Stimulated activated CD4-positive, alpha-beta T cell treated with anti-CD3 and anti-CD28 coated beads, Interleukin-12 subunit alpha, Interleukin-12 subunit beta, amount 100 ng/mL, for 4 hours (primary cell): ENCODE measurements at places on chromosomes 11 and 22.

DNA sequence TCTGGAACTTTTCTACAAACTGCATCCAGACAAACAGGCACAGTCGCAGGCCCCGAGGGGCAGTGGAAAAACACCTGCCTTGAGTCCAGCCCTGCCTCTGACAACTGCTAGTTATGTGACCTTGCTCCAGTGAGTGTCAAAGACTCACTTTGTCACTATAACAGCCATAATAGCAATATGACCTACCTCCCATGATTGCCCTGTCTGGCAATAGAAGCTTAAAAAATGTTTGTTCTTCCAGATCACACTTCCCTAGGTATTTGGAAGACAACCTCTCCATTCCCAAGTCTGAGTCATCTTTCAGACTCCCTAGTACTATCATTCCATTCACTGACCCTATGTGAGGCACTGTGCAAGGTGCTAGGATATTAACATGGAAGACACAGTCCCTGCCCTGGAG, 74.5 kb downstream of the RPL27A start:
- no peak for DNase-seq

- DNase-seq = no peak
These were observed 2.5 kb downstream of the CHORDC1 start for GRCh38 chr11:90220391-90220790.

GRCh38 chr22:18060646-18061620, 16.9 kb upstream of the PEX26 start:
- DNase-seq = no peak

DNA sequence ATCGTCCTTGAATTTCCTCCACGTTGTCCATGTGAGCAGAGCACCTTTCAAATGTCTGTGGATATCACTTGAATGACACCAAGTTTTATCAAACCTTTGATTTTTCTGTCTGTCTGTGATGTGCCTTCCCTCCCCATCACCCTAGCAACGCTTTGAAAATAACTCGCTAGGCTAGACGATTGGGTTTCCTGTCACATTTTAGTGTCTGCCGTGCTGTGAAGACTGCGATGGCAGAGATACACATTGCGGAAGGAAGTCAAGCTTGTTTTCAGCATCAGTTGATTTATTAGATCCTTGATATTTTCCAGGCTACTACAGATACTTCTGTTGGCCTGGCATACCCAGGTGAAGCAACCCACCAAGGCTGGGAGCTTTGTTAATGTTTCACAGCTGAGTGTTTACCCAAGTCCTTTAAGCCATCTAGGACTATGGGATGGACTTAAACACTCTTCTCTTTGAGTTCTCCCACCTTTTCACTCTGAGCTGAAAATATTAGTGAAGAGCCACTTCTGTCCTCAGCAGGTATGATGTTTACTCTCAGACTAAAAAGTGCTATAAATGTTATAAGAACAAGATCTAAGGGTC, 93.6 kb upstream of the CD44 start:
- DNase-seq = no peak

DNA sequence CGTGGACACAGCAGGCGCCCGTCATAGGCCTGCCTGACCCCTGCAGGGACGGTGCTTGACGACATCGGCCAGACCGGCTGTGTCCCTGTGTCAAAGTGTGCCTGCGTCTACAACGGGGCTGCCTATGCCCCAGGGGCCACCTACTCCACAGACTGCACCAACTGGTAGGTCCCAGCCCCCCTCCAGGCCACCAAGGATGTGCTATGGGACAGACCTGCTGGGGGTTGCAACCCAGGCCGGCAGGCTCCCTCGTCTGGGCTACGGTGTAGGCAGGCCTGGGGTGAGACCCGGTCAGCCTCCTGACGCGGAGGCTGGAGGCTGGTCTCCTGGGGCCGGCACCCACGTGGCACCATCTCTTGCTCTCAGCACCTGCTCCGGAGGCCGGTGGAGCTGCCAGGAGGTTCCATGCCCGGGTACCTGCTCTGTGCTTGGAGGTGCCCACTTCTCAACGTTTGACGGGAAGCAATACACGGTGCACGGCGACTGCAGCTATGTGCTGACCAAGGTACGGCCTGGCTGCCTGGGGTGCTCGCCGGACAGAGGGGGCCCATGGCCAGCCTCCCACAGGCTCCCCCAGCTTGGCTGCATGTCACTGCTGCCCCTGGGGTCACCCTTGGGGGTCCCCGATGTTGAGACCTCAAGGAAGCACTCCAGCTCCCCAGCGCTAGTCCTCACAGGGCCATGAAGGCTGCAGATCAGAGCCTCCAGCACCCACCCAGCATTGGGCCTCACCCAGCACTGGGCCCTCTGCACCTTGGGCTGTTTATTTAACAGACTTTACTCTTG, 7.7 kb downstream of the MUC5AC start:
- no peak for DNase-seq

GRCh38 chr11:14973621-14974514, 1.7 kb upstream of the CALCA start:
- DNase-seq = peak; percentile 22

DNA sequence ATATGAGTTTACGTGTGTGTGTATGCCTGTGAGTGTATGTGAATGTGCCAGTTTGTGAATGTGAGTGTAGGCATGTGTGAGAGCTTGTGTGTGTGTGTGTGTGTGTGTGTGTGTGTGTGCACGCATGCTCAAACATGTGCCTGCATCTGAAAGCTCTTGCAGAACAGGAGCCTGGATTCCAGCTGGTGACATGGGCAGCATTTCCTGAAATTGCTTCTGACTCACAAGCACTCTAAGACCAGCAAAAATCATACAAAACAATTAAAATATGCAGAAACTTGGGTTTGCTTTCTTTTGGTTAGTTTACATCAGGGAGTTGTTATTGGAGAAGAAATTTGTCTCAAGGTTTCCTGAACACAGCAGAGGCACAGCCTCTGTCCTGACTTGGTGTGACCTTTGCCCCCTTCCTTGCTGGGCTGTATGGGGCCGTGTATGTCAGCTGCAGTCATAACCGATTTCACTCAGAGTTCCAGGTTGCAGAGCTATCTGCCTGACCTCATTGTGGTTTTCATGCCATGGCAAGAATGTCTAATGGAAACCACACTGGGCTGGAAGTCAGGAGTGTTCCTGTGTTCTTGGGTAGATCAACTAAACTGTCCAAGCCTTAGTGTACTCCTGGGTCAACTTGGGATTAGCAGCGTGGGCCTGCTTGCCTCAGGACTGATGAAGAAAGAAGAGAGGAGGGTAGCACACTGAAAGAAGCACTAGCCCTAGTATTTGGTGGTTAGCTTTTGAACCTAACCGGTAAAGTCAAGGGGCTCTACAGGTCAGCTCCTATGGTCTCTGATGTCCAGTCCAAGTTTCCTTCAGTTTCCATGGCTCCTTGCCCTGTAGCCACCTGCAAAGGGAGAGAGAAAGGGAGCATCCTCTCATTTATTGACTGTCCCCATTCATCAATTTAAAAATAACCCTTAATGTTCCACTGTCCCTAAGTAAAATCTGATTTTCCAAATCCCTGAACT, 143.7 kb downstream of the SNX19 start:
- no peak for DNase-seq

GRCh38 chr11:17526931-17527627, 17.1 kb downstream of the USH1C start:
- no peak for DNase-seq
